ENCODE measurements at places on chromosomes 11 and 22. TPM values are rescaled to one million over a fixed set of nuclear protein-coding genes. Genes with fewer than 3 reads are reported as not detected.

DNA sequence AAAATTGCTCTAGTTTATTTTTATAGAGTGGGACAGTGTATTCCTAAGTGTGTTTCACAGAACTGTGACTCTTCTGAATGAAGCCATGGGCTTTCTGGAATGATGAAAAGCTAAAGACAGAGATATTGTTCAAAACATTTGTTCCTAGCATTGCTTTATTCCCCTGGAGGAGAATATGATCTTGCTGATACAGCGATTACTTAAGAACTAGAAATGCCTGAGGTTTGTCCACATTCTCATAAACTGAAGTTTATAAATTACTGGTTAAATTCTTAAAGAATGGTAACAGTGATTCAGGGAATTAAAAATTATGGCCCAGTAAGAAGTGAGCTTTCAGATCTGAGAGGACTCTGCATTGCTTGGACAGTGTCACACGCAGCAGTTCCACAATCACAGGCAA lies 690.3 kb downstream of the FAM181B start:
- no peak for DNase-seq

- no peak for DNase-seq
These were observed 32.4 kb downstream of the CREB3L1 start for GRCh38 chr11:46309814-46310259.

GRCh38 chr22:28743852-28744251 lies 2.0 kb downstream of the HSCB start:
- DNase-seq, result no peak

- DNase-seq, result no peak
These were observed 126.7 kb downstream of the TEAD1 start for GRCh38 chr11:12800871-12801270.

DNA sequence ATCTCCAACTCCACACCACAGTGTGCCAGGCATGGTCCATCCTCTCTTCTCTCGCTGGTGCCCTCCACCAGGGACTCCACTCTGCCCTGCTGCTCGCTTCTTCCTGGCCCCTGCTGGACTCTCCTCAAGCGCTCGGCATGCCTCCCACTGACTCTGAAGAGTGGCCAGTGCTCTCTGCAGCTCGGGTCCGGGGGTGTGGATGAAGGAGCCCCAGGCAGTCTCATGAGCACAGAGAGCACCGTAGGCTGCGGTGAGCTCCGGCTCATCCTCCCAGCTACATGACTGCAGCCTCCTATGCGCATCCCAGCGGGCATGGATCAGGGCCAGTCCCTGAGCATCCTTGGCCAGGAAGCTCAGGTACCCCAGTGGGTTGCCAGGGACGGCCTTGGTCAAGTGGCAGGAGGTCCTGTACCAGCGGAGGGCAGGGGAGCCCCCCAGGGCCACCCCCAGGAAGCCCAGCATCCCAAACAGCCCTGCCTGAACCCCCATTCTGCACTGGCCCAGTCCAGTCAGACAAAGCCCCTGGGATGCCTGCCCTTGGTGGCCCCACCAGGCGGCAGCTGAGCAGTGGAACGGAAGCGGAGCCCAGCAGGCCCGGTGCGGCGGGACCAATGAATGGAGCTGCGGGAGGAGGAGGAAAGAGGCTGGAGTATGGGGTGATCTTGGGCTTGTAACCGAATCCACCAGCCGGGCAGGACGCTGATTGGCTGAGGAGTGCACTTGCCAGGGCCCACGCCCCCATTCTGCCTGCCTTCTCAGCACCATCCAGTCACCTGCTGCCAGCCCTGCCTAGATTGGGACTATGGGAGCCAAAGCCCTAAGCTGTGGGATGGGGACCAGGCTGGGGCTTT lies at the start of gene PLA2G3:
Gene PLA2G3 (minus strand): TSS at position 643 of the 851 bp plus-strand sequence. CDS start 154 bp downstream, at position 489.
- DNase-seq, result no peak

DNA sequence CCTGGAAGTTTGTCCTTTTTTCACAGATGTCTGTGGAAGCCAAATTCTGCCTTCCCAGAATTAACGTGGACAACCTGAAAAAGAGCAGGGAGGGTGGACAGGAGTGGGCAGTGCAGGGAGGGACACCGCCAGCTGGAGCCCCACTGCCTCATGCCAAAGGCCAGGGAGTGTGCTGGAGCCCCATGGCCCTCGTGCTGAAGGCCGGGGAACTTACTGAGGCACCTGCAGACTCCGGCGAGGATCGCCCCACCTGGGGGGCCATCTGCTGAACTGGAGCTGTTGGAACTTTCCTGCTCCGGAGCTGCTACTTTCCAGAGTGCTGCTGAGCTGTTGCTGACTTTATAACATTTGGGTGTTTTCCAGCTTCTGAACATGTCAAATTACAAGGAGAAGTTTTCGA lies 35.2 kb downstream of the MOV10L1 start:
- no peak for DNase-seq

DNA sequence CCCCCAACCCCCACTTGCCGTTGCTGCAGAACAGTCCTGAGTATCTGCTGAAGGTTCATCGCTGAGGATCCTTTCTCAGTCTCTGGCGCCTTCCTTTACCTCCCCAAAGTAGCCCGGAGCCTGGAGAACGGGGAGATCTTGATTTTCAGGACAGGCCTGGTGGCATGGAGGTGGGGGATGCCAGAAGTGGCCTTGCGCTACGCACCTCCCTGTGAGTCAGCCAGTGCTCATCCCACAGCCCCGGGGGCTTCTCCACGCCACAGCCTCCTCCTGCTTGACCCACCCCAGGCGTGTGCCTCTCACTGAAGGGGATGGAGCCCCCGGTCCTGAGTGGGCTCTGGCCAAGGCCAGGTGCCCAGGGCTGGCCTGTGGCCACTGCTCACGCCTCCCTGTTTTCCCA lies 339.6 kb downstream of the TBC1D22A start:
- no peak for DNase-seq

DNA sequence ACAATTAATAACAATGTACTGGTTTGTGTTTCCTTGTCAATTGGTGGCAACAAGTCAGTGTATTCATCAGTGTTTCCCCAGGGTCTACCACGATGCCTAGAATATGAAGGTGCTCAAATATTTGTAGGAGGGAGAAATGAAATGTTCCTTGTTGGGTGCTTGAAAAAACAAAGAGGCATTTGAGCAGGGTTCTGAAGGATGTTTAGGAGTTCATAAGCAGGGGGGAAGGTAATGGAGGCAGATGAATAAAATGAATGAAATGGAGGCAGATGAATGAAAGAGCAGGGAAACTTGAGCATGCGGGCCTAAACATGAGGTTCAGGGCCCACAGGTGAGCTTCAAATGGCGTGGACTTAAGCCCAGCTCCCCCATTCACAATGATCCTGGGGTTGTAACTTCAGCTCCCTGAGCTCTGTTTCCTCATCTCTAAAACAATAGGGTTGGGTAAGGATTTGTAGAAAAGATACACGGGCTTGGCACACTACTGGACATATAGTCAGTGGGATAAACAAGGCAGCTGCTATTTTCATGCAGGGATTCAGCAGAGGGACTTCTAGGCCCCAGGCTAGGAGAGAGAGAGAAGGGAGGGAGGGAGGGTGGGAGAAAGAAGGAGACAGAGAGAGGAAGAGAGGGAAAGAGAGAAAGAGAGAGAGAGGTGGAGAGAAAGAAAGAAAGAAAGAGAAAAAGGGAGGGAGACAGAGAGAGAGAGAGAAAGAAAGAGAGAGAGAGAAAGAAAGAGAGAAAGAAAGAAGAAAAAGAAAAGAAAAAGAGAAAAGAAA lies 73.7 kb downstream of the MN1 start:
- DNase-seq, result no peak

GRCh38 chr11:116167706-116168458 lies 604.9 kb downstream of the BUD13 start:
- no peak for DNase-seq

GRCh38 chr11:69947059-69947792 lies 128.0 kb upstream of the FGF3 start:
- DNase-seq, result no peak

DNA sequence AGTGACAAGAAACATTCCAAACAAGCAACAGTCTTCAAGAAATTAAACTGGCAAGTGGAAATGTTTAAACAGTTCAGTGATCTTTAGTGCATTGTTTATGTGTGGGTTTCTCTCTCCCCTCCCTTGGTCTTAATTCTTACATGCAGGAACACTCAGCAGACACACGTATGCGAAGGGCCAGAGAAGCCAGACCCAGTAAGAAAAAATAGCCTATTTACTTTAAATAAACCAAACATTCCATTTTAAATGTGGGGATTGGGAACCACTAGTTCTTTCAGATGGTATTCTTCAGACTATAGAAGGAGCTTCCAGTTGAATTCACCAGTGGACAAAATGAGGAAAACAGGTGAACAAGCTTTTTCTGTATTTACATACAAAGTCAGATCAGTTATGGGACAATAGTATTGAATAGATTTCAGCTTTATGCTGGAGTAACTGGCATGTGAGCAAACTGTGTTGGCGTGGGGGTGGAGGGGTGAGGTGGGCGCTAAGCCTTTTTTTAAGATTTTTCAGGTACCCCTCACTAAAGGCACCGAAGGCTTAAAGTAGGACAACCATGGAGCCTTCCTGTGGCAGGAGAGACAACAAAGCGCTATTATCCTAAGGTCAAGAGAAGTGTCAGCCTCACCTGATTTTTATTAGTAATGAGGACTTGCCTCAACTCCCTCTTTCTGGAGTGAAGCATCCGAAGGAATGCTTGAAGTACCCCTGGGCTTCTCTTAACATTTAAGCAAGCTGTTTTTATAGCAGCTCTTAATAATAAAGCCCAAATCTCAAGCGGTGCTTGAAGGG lies 6.0 kb downstream of the MALAT1 start:
- no peak for DNase-seq

GRCh38 chr11:250740-251299 lies 14.0 kb downstream of the PSMD13 start:
- DNase-seq, result no peak

- no peak for DNase-seq
These were observed 45.4 kb downstream of the DKK3 start for GRCh38 chr11:11963067-11963466.

DNA sequence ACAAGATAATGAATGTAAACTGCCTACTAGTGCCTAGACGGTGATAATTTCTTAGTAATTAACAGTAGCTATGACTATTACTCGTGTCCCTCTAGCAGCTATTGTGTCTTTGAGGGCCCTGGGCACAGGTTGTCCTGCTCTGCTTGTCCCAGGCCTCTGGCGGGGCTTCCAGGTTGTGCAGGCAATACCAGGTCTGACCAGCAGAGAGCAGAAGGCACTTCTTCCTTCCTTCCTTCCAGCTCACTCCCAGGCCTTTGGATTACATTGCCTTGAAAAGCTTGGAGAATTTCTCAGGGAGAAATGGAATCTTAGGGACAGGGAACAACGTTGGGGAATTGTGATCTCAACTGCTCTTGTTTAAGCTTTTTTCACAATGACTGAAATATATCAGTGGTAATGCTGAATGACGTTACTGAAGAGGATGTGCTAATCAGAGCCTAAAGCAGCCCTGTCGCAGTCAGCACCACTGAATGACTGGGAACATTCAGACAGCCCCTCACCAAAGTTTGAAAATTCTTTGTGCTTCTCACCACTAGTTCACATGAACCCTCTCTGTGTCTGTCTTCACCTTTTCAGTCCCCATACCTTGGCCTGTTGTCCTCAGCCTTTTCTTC lies 8.4 kb upstream of the CCKBR start:
- DNase-seq, result peak; percentile 51

DNA sequence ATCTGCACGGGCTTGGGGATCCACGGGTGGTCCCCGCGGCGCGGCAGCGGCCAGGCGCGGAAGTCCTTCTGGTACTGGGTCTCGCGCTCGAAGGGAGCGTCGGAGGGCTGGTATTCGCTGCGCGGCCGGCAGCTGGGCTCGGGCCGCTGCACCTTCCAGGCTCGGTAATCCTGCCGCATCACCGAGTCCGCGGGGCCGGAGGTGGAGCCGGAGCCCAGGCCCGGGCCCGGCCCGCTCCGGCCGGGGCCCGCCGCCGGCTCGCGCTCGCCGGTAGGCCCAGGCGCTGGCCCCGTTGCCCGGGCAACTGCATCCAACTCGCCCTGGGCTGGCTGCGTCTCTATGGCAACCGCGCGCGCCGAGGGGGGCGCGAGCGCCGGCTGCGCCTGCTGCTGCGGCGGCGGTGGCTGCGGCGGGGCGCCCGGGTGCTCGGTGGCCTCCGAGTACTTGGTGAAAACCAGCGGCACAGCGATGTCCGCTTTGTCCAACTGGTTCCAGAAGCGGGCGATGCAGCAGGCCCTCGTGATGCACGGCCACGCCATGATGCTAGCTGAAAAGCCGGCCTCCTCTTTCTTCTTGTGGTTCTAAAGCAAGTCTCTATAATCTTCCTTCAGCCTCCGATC lies 897 bp downstream of the MAP6 start:
- peak; percentile 29 for DNase-seq

GRCh38 chr11:110376711-110377324 lies 52.9 kb upstream of the FDX1 start:
- DNase-seq, result peak; percentile 68

DNA sequence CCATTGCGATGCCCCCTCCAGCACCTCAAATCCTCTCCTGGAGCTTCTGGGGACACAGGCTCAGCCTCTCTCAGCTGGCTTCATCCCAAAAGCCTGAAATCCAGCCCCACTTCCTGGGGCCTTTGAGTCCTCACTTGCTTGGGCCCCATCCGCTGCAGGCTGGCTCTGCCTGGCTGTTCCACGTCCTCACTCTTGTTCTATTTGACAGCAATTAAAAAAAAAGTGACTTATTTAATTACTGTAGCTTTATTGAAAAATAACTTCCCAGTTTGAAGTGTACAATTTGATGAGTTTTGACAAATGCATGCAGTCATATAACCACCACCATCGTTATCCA lies 27.2 kb downstream of the PARVG start:
- no peak for DNase-seq

- DNase-seq, result peak; percentile 24
These were observed 825 bp downstream of the FBXO3 start for GRCh38 chr11:33773404-33773986.

The OR4A16 gene
- total RNA-seq, result not detected

The SEC14L6 gene
- total RNA-seq, result 0.11 TPM

The ROBO4 gene
- total RNA-seq, result 4.8 TPM

The OR10D3 gene
- not detected for total RNA-seq

The SERPING1 gene
- 34.6 TPM for total RNA-seq

The LMNTD2 gene
- 13.6 TPM for total RNA-seq

The HBG1 gene
- total RNA-seq, result not detected

The OR52N5 gene
- not detected for total RNA-seq

The PARVB gene
- total RNA-seq, result 13.5 TPM

The SF1 gene
- 201 TPM for total RNA-seq
